ENCODE measurements at places on chromosomes 4 and X.

GRCh38 chrX:9279234-9279544 lies 185.7 kb upstream of the TBL1X start:
- peak; percentile 55 for DNase-seq

DNA sequence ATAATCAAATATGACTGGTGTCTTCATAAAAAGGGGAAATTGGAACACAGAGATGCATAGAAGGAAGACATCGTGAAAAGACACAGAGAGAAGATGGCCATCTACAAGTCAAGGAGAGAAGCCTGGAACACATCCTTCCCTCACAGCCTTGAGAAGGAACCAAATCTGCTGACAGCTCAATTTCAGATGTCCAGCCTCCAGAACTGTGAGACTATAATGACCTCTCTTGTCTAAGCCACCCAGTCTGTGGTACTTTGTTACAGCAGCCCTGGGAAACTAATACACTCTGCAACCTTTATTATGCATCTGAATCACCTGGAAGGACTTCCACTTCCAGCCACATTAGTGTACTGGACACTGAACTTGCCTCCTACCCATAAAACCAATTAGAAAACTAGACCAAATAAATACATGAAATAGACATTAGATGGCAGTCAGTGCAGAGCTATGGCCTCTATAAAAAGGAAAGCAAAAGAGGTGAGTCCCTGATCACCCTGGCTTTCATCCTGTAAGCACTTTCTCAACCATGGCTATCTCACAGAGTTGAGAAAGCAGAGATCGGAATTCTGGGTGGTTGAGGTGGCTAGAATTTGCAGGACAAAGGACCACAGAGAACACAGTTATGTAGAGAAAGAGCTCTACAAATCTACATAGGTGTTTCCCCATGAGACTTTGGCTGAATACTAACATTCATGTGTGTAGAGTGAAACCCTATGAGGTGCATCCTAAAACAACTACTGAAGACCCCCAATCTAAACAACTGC lies 25.7 kb downstream of the GAB3 start:
- DNase-seq: no peak

DNA sequence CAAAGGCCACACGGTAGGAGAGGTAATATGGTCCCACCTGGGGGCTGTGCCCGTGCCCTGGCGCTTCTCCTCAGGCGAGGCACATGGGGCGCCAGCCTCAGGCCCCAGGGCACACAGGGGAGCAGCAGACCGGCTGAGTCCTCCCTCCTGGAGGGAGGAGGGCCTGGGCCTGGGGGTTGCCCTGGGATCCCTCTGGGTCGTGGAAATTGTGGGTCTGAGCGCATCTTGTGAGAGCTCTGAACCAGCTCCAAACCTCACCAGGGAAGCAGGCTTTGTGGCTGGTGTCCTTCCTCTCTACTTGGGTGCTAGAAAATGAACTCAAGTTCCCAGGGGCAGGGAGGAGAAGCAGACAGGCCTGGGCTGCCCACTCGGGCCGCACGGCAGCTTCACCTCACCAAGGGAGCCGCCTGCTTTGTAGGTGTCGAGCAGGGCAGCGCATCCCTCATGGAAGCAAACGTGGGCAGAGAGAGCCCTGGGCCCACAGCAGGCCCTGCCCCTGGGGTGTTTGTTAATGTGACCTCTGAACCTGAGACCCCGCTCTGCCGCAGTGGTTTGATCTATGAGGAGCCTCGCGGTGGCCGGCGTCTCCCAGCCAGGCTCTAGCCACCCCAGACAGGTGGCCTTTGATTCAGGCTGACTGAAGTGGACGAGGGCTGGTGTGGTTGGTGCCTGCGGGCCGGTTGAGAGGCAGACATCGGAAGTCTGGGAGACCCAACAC lies 10.8 kb downstream of the HTRA3 start:
- DNase-seq: no peak

GRCh38 chrX:154020536-154021115 lies 924 bp upstream of the IRAK1 start:
- DNase-seq: no peak

Measured in IMR-90 (cell line).